Naive thymus-derived CD8-positive, alpha-beta T cell (primary cell): ENCODE measurements at places on chromosomes 2 and 18.

DNA sequence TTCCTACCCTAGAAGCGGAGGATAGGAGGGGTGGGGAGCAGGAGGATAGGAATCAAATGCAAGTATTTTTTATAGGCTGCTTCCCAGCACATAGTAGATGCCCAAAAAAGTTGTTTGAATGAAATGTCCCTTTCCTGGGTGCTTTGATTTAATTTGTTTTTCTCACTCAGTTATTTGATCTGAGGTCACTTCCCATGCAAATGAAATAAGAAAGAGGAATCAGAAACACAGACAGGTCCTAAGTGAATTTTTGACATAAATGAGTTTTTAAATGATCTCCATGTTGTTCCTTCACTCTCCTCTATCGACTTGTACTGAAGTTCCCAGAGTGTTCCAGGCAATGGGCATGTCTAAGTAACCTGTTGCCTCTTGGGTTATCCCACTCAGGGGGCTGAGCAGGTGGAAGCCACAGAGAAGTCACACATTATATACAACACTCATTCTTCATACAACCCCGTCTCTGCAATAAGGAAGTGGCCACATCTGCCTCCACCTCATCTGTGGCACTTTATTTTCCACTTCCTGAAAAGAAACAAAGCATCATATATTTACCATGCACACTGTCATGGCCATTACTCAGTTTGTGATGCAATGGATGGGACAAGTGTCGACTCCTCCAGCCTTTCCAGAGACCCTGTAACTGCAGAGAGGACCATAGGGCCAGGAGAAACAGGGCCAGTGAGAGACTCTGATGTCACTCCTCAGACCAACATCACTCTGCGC lies 81.9 kb upstream of the ZNF397 start:
- DNase-seq, result peak; percentile 26

GRCh38 chr18:23193742-23194141 lies 58.5 kb downstream of the CABLES1 start:
- no peak for DNase-seq

GRCh38 chr2:239475161-239476028 lies 74.6 kb upstream of the HDAC4 start:
- DNase-seq, result no peak

GRCh38 chr2:18238209-18238608 lies 322.2 kb downstream of the RDH14 start:
- DNase-seq, result no peak

- DNase-seq, result no peak
Measured at GRCh38 chr2:182014284-182014683, 28.6 kb downstream of the PPP1R1C start.

GRCh38 chr2:201128933-201129505 lies 13.1 kb downstream of the CFLAR start:
- no peak for DNase-seq

GRCh38 chr2:97868986-97869721 lies 126.6 kb downstream of the TMEM131 start:
- DNase-seq, result no peak

DNA sequence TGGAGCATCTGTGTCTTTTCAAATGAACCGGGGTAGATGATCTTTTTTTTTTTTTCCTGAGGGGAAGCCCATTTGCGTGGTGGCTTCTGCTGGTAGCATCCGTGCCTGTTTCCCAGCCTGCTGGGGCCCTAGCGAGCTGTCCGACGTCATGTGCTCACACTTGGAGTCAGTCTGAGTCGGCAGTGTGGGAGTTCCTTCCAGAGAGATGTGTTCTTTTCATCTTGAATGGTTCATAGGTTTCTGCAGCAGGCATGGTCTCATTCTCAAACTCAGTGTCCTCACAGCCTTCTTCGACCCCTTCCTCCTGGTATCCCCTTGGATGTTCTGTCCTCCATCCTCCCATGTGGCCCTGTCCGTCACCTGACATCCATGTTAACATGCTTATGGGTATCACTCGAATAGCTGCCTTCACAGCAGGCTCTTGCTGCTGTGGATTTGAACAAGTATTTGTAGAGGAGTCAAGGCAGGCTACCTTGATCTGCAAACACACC lies 51.0 kb downstream of the LDLRAD4 start:
- no peak for DNase-seq

DNA sequence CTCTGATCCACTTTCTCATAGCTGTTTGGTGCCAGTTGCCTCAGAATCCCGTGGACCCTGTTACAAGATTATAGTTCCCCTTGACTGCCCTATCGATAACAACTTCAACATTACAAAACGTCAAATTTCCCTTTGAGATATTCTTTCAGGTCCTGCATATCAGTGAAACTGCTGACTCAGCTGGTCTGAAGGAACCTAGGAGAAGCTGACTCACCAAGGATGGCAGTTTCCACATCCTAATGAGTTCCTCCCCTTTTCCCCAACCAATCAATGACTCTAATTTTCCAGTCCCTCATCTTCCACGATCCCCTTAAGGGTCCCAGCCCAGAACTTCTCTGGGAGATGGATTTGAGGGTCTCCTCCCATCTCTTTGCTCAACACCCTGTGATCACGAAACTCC lies 27.6 kb upstream of the GNAL start:
- DNase-seq, result no peak

- DNase-seq, result no peak
Measured at GRCh38 chr18:79825913-79826312, 28.2 kb downstream of the KCNG2 start.

GRCh38 chr2:11007331-11008264 lies 95.9 kb downstream of the KCNF1 start:
- no peak for DNase-seq

DNA sequence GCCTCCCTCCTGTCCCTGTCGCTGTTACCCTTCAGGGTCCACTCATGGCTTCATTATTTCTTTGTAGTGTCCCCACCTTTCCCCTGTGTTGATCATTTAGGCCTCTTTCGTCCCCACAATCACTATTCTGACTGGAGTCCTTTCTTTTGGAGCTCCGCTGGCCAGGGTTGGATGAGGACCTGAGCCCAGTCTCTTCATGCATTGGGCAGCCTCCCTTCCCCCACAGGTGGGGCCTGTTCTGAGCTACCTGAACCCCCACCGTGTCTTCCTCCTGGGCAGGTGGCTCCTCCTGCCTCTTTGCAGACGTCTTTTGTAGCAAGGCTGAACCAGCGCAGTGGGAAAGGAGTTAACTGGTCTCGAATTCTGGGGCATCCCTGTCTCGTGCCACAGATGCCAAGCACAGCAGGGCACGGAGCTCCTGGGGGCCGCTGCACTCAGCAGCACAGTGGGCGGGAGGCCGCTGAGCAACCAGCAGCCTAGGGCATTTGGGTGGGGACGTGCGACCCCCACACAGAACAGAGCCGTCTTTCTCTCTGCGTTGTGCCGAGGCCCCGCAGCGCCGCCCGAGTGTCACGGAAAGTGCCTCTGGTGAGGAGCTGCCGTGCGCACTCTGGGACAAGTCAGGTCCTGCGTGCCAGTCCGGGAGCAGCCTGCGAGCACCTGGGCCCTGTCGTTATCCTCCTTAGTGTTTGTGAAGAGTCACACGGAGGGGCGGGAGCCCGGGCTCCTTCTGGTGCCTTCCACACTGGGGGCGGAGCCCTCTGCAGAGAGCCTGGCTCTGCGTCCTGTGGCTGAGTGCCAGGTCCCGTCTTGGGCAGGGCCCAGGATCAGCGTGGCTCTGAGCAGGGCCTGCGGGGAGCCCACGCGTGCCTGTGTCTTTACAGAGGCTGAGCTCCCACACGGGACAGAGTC lies 130.1 kb downstream of the NFATC1 start:
- DNase-seq, result no peak

GRCh38 chr18:3675446-3675845 lies 225.5 kb downstream of the TGIF1 start:
- DNase-seq, result no peak

DNA sequence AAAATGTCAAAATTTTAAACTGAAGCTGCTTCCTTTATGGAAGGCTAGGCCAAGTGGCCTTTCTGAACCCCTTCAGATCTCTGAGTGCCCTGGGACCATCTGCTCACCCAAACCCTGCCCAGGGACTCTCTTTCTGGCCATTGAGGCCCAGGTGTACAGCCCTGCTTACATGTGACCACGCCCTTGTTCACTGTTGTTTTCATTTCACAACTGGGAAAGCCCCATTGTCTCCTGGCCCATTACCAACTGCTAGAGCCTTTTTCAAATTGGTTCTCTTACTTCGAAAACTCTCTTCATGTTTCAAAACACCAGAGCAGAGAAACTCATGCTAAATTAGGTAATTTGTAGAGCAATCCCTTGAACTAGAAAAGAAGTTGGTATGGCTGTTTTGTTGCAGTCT lies 219.5 kb upstream of the TANK start:
- DNase-seq, result no peak

DNA sequence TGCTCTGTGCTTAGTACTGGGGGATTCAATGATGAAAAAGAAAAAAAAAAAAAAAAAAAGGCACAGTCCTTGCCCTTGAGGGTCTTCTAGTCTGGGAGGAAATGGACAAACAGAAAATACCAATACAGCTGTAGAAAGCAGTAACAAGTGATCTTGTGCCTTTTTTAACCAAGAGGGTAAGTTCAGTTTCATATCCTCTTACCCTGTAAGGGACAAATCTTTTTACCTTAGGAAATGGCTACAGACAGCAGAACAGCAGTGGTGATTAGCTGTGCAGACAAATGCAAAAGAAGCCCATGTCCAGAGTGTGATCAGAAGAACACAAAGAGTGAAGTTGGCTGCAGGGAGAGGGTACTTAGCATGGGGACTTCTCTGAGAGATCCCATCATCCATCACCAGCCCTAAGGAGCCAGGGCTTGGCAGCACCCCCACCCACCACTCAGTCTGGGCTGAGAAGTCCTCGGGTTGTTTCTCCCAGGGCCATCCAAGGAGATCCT lies 102.9 kb downstream of the ALPK2 start:
- no peak for DNase-seq

GRCh38 chr2:183059561-183059960 lies 19.0 kb upstream of the DUSP19 start:
- no peak for DNase-seq

DNA sequence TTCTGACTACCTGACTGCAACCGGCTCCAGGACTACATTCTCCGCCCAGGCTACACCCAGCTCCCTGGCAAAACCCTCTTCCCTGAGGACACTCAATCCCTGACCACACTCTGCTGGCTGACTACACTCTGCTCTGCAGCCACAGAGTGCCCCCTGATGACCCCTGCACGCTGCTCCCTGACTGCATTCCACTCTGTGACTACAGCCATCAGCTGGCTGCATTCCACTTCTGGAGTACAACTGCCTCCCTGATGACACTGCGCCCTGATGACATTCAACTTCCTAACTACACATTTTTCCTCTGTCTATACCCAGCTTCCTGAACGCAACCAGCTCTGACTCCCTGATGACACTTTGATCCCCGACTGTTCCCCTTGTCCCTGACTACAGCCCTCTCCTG lies 71.3 kb upstream of the NRXN1 start:
- DNase-seq, result no peak

- no peak for DNase-seq
Measured at GRCh38 chr18:34028324-34028723, 196.4 kb downstream of the NOL4 start.

- no peak for DNase-seq
Measured at GRCh38 chr2:127796389-127796788, 14.6 kb downstream of the WDR33 start.
